ENCODE measurements at places on chromosomes 13 and 19.

DNA sequence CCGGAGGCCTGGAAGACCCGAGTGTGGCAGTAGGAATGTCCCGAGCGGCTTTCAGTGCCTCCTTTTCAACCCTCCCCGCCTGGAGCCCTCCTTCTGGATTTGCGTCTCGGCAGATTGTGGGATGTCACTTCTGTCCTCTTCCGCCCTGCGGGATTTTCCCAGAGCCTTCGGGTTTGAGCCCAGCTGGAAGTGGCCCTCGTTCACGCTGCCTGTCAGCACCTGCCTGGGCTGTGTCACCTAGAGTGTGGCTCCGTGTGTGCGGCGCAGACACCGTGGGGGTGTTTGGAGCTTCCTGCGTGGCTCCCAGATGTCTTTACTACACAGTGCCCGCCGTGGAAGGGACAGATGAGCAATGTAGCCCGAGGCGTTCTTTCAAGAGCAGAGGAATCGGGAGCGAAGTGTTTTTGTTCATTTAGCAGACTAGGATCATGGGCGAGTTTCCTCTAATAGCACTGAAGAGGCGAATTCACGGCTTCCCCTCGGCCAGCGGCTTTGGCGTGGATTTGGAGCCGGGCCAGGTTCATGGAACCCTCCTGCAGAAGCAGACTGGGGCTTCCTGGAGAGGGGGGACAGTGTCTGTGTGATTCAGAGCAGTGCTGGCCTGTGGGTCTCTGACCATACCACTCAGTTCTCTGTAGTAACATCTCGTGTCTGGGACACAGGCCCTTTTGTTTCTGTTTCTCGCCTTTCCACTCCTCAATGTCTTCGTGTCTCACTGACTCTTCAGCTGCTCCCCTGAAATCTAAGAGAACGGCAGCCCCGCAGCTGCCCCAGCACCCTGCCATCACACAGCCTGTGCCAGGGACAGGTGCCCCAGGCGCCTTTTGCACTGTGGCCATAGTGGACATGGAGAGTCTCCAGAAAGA lies 68.0 kb downstream of the KDM4B start:
- DNase-seq: no peak

GRCh38 chr19:17333611-17334413 lies 843 bp downstream of the ANO8 start:
- DNase-seq: peak; percentile 89

DNA sequence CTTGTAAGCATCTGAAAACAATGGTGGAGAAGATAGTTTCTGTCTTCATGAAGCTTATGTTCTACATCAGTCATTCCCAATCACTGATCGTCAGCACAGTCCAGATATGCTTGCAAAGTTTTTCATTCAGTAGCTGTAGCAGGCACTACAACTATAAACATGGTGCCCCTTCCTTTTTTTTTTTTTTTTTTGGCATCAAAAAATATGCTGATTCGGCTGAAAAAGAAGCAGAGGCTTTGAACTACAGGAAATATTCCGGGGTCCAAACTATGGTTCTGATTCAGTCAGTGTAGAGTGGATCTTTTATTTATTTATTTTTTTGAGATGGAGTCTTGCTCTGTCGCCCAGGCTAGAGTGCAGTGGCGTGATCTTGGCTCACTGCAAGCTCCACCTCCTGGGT lies 414.4 kb downstream of the OLFM4 start:
- DNase-seq: no peak

DNA sequence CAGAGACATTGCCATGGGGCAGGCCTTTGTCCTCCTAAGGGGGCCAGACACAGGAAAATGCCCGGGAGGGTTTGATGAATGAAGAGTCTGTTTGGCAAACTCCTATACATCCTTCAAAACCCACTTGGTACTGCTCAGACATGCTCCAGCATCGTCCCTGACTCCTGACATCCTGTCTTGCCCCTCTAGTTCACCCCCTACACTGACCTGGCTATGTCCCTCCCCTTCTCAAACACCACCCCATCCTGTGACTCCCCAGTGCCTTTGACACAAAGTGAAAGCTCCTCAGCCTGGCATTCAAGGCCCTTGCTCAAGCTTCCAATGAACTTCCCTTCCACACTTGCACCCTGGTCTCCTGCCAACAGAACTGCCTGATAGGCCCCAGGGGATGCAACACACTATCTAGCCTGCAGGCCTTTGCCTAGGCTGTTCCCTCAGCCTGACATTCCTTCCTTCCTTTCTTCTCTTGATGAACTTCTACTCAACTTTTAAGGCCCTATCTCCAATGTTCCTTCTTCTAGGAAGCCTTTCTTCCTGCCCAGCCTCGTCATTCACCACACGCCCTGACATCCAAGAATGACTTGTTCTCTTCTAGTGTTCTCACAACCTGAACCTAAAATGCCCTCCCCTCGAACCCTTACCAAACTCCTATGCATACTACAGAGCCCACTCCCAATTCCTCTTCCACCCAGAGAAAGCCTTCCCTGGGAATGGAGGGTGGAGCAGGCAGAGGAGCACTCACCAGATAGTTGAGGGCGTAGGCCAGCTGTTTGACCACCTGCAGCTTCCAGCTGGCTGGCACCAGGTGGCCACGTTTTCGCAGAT lies 12.4 kb downstream of the JAK3 start:
- no peak for DNase-seq

- peak; percentile 90 for DNase-seq
Observed at GRCh38 chr19:39405958-39406655, 540 bp upstream of the ZFP36 start.

DNA sequence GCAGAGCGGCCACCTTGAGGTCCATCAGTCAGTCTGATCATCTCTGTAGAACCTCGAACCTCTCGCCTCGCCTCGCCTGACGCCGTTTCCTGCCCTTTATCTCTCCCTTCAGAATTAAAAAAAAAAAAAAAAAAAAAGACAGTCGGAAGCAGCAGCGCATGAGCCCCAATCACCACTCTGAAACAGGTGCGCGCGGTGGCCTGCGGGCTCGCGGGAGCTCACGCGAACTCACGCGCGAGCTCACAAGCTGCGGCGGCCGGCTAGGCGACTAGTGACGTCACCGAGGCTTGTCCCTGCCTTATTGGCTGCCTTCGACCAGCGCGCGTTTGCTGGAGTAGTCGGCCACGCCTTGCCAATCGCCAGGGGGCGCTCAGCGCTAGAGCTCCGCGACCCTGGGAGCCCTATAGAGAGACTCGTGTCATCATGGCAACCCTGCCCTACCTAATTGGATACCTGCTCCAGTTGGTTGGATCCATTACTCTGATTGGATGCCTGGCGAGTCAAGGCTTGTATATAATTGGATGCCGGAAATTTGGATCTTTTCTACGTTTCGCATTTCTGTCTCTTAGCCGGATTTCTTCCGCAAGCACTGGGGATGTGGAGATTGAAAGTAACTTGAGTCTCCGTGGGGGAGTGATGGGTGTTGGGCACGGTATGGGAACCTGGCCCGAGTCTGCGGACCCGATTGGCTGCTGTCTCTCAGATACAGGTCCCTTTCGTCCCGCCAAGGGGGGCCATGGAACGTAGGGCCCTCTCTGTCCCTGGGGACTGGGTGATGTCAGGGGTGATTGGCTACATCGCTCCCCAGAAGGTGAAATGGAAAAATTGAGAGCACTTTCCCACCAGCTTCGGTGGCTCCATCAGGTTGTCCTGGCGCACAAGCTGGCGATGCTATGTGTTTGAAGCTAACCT lies 31.6 kb downstream of the SYT3 start:
- peak; percentile 89 for DNase-seq

DNA sequence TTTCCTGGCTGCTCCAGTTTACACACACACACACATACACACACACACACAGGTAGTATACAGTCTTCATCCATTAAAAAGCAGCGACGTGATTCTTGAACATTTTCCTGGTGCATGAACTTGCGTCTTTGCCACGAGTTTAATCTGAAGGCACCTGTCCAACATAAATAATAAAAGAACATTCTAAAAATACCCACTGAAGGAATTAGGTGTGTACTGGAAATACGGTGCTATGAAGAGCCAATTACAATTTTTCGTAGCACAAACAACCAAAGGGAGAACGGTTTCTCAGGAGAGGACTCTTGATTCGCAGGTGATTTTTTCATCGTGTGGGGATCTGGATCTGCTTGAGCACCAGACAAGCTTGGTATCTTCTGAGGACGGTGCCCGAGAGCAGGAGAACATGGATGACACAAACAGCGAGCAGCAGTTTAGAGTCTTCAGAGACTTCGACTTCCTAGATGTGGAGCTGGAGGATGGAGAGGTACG lies 61.2 kb downstream of the ZAR1L start:
- no peak for DNase-seq

DNA sequence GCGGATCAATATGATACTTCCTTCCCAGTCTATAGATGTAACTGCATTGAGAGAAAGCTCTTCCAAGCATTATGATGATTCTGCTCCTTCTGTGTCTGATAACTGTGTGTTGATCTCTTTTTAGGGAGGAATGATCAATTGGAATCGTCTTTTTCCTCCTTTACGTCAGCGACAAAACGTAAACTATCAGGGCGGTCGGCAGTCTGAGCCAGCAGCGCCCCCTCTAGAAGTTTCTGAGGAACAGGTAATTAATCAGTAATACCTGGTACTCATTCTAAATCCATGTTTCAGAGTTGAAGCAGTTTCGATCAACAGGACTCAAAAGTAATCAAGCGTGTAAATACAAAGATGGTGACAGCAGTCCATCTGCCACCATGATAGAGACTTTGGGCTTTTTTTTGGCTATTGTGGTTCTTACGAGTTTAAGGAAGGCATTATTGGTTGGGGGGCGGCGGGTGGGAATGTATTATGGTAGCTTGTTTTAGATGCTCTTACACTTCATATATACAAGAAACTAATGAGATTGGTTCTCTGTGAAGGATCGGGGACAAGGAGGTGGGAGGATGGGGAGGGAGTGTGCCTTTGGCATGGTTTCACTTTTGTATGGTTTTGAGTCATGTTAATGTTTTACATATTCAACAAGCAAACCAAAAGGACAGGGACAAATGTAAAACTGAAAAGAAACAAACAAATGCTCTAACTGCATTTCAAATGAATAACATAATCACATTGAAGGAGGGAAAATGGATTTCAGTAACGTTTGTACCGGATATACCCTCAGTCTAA lies 60.7 kb upstream of the GPR183 start:
- peak; percentile 39 for DNase-seq

DNA sequence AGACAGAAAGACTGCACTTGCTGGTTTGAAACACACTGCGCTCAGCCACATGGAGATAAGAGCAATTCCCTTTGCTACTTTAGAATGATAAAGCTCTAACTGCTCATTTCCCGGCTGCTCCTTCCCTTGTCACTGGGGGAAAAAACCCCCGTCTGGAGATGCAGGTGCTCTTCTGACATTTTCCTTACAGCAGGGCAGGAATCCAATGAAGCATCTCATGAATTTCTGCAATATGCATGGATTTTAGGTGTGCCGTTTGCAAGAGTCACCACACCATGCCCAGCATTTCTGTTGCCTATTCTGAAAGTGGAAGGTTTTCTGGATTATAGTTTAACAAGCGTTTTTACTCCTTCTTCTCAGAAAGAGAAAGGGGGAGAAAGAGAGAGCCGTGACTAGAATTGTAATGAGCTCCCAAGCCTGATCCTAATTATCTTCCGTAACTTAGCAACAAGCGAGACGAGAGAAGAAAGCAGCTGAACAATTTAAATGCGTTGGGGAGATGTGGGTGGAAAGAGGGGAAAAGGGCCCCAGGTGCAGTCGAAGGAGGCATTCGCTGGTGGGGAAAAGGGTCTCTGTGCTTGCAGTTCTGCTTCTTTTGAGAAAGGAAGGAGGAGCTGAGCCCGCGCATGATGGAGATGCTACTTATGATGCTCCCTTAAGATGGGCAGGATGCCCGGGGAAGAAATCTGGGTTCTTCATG lies 76.6 kb upstream of the SPATA13 start:
- DNase-seq: no peak

DNA sequence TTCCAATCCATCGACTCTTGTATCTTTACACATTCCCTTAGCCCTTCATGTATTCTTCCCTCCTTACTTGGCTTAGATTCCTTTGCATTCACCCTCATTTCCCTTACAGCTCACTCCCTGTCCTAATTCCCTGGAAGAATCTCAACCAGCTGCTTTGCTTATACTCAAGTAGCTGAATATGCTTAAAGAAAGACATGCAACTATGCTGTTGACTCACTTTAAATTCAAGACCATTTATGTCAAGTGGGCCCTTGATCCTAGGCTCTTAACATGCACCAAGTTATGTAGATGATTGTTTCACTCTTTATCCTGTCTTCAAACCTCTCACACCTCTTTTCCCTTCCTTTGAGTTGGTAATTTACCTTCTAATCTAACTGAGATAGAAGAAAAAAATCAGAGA lies 7.4 kb downstream of the CCDC122 start:
- DNase-seq: no peak

- no peak for DNase-seq
Observed at GRCh38 chr19:517721-518597, 10.7 kb downstream of the TPGS1 start.

DNA sequence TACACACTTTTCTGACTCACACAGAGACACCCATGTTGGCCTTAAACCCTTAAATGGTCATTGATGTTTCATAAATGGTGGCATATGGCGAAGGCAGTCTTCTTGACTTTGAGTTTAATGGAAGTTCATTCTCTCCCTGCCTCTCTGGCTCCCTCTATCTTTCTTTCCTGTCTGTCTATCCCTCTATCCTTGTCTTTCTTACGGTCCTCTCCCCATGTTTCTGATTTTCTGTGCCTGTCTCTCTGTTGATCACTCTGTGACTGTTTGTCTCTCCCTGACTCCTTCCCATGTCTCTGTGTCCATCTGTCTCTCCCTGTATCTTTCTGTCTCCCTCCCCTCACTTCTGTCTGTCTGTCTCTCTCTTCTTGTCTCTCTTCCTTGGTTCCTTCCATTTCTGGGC lies 43.2 kb upstream of the SHKBP1 start:
- DNase-seq: no peak

DNA sequence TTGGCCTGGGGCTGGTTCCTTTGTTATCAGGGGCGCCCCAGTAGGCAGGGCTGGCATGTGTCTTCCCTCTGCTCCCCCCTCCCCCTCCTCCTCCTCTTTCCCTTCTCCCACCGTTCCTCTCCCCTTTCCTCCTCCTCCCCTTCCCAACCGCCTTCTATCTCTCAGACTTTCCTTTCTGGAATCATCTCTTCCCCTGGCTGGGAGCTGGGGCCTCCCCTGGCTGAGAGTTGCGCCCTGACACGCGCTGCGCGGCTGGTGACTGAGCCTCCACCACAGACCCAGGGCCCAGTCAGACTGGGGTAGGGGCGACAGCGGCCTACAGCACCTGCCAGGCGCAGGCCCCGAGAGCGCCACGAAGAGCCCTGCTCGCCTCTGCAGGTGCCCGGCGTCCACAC lies 2.8 kb downstream of the PNMA8B start:
- DNase-seq: no peak

DNA sequence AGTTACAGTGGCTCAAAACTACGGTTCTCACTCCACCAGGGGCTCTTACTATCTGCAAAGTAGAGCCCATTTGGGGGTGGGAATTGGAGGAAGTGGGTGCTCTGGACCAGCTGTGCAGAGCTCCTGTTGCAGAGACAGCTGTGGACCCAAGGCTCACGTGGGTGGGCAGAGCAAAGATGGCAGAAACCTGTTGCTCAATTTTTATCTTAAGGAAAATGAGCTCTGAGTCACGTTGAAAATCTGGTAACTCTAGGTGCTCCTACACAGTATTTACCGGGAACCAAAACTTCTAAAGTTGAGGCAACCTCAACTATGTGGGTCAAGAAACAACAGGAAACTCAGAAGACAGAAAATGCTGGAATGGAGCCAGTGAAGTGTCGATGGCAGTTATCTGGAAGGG lies 30.2 kb upstream of the SLC15A1 start:
- DNase-seq: no peak

GRCh38 chr13:97385854-97386253 lies 48.1 kb upstream of the RAP2A start:
- DNase-seq: no peak

- DNase-seq: no peak
Observed at GRCh38 chr13:43346427-43346826, 323.0 kb downstream of the DNAJC15 start.
